ENCODE measurements at places on chromosomes 6 and 20.

- DNase-seq: no peak
Observed at GRCh38 chr6:28408076-28408802, 8.7 kb upstream of the ZSCAN12 start.

- DNase-seq: no peak
Observed at GRCh38 chr6:165825256-165825815, 162.3 kb upstream of the PDE10A start.

DNA sequence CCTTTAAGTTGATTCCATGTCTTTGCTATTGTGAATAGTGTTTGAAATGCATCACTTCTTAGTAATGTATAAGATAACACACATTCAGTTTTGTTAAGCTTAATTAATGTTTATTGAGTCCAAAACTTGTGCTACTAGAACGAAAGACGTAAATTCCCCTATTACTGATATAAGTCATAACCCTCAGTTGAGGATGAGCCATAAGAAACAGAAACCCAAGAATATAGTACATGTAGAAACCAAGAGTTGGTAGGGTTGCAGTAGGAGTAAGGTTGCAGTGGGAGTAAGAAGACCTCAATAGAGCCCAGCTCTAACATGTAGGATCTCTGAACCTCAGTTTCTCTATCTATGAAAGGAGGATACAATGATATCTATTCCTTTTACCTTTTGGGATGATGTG lies 19.3 kb downstream of the CITED2 start:
- DNase-seq: no peak

GRCh38 chr6:157093536-157093935 lies 229.8 kb downstream of the TMEM242 start:
- DNase-seq: no peak

DNA sequence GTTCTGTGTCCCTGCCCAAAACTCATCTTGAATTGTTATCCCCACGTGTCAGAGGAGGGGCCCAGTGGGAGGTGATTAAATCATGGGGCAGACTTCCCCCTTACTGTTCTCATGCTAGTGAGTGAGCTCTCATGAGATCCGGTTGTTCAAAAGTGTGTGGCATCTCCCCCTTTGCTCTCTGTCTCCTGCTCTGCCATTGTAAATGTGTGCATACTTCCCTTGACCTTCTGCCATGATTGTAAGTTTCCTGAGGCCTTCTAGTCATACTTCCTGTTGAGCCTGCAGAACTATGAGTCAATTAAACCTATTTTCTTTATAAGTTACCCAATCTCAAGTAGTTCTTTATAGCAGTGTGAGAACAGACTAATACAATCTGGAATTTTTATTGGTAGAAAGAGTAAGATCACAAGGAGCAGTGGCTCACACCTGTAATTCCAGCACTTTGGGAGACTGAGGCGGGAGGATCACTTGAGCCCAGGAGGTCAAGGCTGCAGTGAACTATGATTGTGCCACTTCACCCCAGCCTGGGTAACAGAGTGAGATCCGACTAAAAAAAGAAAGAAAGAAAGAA lies 47.1 kb upstream of the SLC22A16 start:
- DNase-seq: no peak

GRCh38 chr6:77151241-77151640 lies 312.1 kb downstream of the HTR1B start:
- DNase-seq: no peak

DNA sequence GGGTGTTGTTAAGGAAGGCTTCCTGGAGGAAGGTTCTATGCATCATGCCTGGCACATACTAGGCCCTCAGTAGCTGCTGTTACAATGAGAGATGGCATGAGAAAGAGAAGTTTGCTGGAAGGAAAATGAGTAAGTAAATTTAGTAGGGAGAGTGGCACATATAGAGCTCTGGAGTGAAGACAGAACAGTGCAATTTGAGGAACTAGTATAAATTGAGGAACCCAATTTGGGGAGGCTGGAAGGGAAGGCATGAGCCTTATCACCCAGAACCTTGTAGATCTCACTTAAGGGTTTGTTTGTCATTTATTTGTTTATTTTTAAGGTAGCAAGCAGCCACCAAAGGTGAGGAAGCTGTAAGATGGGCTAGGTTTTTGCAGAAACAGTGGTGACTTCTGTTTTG lies 87.1 kb upstream of the SCGN start:
- no peak for DNase-seq

DNA sequence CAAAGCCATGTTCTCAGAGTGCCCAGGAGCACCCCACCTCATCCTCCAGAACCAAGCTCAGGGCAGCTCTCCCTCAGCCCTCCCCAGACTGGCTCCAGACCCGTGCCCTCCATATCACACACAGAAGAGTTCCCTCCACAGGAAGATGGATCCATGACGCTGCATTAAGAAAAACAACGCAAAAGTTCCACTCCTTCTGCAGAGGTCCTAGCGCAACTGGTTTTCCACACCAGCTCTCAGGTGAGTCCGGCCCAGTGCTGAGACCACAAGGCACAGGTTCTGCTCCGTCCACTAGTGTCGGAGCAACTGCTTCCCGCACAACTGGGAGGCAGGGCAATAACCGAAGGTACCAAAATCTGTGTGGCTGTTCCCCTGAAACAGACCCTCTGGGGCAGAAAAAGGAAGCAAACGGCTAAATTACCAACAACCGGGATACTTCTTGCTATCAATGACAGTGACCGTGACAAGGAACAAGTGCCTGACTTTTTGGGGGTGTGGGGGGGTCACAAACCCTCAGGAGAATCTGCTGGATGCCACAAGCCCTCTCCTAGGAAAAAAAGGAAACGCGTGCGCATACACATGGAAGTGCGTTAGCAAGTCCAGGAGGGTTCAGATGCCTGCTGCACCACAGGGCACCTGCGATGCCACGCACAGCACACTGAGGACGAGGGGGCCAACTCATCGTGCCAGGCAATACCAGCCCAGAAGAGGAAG lies 49.2 kb downstream of the MYH7B start:
- DNase-seq: no peak

DNA sequence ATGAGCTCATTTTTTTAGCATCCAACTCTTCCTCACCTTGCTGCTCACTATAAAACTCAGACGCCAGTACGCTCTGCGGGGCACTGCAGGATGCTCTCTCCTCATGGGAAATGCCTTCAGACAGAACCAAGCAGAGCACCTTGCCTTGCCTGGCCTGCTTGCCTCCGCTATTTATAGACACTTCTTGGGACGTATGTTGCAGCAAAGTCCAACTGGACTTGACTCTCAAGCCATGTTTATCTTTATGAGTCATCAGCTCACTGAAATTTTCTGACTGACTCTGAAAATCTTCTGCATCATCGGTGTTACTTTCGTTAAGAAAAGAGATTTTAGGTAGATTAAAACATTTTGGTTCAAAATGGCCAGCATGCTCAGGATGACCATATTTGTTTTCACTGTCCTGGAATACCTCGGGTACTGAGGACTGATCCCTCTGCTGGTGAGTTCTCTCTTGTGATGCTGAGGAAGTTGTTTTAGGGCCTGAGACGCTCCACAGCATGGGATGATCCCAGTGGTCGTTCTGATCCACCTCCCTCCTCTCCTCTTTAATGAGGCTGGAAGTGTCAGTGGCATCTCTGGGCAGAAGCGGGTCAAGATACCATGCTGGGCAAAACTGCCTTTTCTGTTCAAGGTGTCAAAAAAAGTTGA lies 204.5 kb downstream of the KIF16B start:
- DNase-seq: no peak

- DNase-seq: peak; percentile 96
Observed at GRCh38 chr20:17536944-17537444, 5.8 kb upstream of the BFSP1 start.

DNA sequence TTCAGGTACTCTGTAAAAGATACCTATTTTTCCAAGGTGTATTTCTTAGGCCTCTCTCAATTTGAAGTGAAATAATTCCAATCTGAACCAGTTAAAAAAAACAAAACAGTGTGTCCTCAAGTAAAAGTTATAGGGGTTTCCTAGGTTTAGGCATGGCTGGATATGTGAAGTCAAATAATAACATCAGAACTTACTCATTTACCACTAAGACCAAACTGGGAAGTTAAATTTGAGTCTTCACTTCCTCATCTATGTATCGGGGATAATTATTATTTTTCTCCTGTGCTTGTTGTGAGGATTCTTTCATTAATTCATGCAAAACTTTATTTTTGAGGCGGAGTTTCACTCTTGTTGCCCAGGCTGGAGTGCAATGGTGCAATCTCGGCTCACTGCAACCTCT lies 86.2 kb upstream of the PTPRK start:
- DNase-seq: no peak

- peak; percentile 48 for DNase-seq
Observed at GRCh38 chr6:55953335-55953734, 77.9 kb upstream of the BMP5 start.

DNA sequence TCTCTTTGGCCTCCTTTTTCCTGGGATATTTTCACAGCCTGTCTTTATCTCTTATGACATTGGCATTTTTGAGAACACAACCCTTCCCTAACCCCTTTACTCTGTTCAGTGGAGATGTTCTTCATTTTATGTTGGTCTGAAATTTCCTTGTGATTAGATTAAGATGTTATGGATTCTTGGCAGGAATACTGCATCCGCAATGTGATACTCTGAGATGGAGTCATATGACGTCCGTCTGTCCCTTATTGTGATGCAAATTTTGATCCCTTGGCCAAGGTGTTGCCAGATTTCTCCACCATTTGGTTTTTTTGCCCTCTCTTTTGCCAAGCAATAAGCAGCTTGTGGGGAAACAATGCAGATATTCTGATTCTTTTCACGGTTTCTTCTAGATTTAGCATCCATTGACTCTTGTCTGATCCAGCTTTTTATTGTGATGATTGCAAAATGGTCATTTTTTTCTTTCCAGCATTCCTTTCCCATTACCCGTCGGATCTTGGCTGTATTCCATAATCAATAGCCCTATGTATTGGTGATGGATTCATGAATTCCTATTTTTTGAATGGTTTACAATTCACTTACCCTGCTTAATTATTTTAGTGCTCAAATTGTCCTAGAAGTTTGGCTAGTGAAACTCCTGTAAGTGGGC lies 85.1 kb downstream of the NCOA3 start:
- DNase-seq: no peak

DNA sequence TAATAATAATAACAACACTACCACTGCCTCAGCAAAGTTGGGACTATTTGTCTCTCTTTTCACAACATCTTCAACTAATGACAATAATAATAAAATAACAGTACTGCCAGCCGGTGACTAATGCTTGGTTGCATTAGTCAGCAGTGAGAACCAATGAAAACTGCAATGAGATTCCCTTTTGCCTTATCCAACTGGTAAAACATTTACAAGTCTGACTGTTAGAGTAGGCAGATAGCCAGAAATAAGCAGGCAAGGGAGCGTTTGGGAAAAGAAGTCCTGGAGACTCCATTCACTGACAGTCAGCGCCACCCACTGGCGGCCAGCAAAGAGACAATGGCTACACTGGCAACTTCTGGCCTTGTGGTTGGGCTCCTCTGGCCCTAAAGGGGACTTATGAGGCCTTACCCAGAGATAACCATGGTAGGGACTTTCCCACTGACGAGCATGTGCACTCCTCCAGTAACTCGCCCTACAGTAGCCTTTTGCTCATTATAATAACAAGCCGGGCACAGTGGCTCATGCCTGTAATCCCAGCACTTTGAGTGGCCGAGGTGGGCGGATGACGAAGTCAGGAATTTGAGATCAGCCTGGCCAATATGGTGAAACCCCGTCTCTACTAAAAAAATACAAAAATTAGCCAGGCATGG lies 3.4 kb upstream of the NSFL1C start:
- peak; percentile 82 for DNase-seq

DNA sequence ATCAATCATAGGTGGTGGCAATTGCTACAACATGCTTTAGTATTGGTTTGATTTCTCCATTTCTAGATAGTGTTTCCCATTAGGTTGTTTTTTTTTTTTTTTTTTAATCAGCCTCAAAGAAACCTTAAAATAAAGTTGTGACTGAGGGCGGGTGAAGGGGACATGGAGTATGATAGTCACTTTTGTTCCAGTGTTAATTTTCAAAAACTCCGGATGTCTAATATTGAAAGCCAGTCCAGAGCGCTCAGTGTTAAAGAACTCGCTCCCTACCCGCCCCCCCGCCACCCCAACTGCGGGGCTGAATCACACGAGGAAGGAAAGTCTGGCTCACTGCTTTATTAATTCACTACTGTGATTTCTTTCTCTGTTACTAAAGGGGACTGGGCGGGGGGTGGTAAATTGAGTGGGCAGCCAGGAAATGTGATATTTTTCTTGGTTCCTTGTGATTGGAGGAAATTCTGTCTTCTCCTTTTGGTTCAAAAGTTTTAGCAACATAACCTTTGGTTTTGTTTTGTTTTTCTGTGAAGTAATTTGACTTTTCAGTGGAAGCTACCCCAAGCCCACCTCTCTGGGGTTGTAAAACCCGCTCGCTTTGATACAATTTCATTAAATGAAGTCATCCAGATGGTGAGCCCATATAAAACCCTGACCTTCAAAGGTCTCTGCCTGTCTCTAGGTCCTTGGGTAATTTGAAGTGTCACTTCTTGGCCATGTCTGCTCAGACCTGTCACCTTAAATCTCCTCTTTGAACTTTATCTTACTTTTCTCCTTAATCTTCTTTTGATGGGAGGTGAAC lies 38.0 kb downstream of the TNFAIP3 start:
- no peak for DNase-seq

GRCh38 chr6:170125456-170126300 lies 165.2 kb downstream of the DLL1 start:
- DNase-seq: no peak

GRCh38 chr6:52297433-52297832 lies 12.9 kb upstream of the MCM3 start:
- DNase-seq: no peak

GRCh38 chr6:97437087-97437486 lies 154.1 kb upstream of the MMS22L start:
- DNase-seq: peak; percentile 5

DNA sequence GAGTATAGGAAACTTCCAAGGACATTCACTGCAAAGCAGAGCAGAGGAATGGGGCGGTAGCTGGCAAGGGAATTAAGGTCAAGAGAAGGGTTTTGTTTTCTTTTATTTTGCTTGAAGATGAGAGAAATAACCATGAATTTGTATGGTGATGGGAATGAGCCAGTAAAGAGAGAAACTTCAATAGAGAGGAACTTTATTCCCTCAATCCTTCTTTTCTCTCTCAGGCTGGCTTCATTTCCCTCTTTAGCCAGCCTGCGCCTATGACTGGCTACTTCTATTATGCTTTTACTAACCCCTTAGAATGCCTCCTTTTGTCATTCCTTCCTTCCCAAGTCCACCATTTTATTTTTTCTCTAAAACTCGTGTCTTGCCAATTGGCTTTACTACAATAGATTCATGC lies 101.4 kb upstream of the CEP85L start:
- DNase-seq: no peak

DNA sequence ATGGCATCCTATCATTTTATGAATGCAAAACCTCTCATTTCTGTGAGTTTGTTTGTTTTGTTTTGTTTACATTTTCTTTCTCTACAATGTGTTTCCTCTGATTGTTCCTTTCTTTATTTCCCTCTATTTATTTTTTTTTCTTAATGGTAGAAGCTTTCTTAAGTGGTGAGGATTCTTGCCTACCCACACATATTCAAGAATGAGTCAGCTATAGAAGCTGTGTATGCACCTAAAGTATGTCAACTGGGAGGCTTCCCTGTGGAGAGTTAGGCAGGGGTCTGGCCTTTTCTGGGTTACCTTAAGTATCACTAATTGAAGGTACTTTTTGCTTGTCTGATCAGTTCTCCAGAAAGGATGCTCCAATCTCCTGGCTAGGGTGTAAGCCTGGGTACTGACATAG lies 354.0 kb downstream of the ESR1 start:
- DNase-seq: no peak

- no peak for DNase-seq
Observed at GRCh38 chr6:160420253-160420968, 72.2 kb downstream of the SLC22A3 start.
